ENCODE measurements at places on chromosomes 3 and 15.

DNA sequence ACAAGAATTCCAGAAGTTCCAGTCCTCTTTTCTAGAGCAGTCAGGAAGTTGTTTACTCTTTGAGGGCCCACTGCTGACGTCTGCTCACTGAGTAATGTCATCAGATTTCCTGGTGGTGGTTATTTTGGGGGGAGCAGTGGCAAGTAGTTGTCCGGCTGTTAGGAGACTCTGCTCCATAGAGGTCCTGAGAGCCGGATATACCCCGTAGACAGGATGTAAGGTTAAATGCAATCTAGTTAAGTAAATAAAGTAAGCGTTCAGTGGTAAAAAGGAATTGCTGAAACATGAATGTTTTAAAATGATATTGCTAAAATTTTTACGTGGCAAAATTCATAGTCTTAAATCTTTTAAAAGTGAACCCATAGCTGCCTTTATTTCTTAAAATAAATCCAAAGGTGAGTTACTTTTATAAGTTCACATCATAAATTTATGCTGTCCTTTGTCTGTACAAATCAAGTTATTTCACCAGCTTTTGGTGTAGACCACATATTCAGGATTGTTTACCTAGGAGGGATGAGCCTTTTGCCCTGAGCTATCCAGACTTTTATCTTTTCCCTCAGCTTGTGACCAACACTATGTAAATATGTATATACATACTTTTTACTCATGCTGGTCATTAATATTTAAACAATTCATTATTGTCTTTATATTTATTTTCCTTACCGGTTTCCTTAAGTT lies 65.8 kb downstream of the PDE8A start:
- DNase-seq = peak; percentile 23

GRCh38 chr3:150681057-150681456 lies 22.7 kb downstream of the ERICH6 start:
- no peak for DNase-seq

DNA sequence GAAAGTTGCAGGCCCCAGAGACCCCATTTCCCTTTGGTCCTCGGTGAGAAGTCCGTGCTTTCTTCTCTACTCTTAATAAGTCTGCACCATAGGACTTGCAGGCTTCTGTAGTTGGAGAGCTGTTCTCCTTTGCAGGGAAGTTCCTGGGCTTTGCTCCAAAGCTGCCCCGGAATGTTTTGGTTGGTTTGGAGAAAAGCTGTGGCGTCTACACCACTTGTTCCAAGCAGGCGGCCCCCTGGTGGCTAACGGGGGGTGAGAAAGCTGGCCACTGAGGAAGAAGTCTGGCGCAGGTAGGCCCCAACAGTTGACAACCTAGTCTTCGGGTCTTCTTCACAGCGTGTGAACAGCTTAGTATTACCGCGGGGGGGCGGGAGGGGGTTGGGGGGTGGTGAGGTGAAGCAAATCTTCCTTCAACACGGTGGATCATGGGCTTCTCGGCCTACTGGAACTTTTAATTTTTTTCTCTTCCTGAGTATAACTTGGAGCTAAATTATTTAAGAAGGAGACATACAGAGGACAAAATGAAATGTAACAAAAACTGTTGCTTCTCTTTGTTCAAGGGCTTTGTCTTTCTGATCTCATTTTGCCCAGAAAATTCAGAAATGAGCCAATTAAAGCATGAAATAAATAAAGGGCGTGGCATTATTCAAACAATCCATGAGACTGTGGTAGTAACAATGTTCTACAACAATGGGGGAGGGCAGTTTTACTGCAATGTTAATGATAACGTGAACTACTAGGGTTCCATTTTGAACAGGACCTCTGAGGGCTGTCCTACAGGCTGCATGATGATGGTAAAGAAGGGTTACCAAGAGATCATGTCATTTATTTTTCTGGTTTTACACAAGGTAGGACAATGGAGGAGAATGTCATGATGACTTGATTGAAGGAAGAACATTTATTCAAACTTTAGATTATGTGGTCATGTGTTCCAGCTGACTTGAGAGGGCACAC lies 2.2 kb upstream of the THRB start:
- DNase-seq = peak; percentile 16

- no peak for DNase-seq
Measured at GRCh38 chr3:118369892-118370491, 664.7 kb downstream of the IGSF11 start.

- no peak for DNase-seq
Measured at GRCh38 chr3:75768303-75769017, 16.9 kb downstream of the ZNF717 start.

- DNase-seq = peak; percentile 69
Measured at GRCh38 chr3:122382888-122383666, at the start of gene MIX23. Gene MIX23 (minus strand): TSS chr3:122383231. CDS start chr3:122383224, 7 bp downstream.

DNA sequence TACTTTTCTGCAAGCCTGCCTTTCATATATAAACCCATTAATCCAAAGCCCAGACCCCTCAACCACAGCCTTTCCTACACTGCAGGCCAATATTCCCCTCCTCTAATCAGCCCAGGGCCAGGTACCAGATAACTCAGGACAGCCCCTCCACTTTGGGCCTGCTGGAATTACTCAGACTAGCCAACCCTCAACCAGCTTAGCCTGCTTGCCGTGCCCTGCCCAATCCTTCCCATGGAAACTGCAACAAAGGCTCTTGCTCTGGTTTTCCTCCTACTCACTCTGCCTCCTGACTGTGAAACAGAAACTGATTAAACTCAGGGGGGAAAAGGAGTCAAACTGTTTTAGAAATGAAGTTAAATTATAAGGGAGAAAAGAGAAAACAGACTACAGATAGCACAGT lies 248.1 kb downstream of the KLF13 start:
- DNase-seq = no peak

DNA sequence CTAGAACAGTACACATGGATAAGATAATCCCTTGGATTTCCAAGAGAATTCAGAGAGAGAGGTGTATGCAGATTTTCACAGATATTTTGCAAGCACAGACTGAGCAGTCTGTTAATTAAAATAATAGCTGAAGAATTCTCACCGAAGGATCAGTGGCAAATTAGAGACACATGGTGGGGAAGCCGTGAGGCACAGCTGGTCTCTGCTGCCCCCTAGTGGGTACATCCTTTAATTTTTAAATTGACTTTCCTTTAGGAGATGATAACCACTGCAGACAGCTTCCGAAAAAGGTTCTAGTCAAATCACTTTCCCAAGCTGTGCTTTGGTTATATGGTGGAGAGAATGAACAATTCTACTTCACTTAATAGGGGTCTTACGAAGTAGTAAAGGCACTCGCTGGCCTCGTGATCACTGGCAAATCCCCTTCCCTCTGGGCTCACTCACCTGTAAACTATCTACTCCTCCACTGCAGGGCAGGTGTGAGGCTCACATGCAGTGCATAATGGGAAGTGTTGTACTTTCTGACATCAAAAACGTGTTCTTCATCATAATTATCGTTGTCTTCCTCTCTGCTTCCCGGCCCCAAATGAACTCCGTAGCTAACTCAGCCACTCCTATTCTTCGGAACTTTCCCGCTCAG lies 19.5 kb downstream of the MESD start:
- peak; percentile 26 for DNase-seq

- no peak for DNase-seq
Measured at GRCh38 chr3:46908986-46909534, 31.5 kb downstream of the PTH1R start.

DNA sequence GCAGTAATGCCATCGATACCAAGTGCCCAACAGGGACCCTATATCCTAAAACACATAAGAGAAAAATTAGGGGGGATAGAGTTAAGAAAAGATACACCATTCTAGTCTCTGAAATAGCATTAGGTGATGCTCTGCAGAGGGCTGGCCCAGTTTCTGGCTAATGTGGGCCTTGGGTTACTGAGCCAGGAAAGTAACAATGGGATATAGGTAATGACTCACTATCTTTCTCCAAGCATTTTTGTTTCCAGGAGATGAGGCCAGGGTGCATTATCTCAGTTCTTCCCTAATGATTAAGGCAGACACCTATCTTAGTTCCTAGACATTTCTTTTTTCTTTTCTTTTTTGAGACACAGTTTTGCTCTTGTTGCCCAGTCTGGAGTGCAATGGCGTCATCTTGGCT lies 50.0 kb downstream of the PRKAR2A start:
- DNase-seq = no peak

DNA sequence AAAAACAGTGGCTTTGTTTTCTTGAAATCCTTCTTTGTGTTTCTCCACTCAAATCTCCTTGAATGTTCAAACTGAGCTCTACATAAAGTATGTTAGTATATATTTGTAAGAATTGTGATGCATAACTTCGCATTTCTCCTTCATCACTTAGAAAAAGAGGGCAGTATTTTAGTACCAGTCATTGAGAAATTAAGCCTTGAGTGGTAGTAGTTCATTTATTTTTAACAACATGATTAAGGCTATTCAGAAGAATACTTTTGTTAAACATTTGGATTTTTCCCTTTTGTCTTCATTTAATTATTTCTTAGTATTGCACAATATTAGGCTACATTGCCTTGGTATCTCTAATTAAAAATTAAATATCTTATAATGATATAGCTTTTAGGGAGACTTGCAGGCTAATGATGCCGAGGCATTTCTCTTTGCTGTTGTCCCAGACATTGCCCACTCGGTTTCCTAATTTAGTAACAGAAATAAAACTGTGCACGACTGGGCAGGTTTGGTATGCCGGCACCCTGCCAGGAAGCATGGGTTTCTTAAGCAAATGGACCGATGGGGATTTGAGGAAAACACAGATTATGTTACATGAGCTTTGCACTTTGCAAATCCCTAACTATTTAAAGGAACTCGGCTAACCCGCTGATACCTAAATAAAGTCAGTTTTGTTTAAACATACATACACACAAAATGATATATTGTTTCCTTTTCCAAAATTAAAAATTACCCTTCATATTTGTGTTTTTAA lies 54.7 kb downstream of the LRRC28 start:
- DNase-seq = no peak

- DNase-seq = no peak
Measured at GRCh38 chr3:47542471-47543173, 29.1 kb upstream of the ELP6 start.

- no peak for DNase-seq
Measured at GRCh38 chr3:180680097-180680430, 775 bp upstream of the CCDC39 start.

DNA sequence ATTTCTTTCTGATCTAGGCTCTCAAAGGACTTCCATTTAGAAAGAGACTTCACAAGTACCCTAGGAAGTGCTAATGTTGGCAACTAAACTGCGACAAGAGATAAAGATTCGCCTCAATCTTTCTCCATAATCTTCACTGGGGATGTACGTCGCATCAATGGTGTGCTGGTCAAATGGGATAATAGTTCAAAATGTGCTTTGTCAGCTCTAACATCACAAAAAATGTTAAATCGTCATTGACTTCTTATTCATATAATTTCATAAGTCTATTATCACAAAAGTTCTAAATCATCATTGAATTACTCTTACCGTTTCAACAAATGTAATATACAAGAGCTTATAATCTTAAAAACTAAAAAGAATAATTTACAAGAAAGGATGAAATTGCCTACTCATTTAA lies 727.7 kb downstream of the ROBO1 start:
- DNase-seq = no peak

DNA sequence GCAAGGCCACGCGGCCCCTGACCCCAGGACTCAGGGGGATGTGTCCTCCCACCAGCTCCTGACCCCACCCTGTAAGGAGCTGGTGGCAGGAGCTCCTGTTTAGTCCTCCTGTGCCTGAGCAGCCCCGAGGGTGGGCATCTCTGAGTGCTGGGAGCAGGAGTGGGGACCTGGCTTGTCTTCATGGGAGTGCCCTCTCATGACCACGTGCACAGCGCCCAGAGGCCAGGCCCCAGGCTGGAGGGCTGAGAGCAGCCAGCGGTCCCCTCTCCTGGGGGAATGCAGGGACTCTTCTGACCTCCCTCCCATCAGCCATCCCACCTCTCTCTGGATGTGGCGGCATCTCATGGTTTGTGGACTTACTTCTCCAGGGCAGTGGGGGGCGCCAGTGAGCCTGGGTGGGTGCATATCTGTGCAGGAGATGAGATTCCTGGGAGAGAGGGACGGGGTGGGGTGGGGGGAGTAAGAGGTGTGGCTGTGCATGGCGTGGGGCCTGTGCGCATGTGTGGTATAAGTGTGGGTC lies 205.6 kb downstream of the TBC1D2B start:
- DNase-seq = no peak

DNA sequence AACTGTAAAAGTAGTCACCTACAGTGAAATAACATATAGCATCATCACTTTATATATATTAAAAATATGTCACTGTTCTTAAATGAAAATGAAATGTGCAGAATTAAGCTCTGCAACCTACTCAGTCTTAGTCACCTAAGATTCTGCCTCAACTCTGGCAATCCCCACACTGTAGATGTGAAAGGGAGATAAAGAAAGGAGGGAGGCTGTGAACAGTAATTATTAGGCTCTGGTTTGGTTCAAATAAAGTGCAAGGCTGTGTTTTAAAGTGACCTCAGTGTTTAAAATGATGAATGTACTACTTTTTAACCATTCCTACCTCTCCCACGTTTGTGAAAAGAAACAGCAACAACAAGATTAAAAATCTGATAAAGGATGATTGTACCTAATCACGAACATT lies 72.2 kb downstream of the ATP8B4 start:
- no peak for DNase-seq

DNA sequence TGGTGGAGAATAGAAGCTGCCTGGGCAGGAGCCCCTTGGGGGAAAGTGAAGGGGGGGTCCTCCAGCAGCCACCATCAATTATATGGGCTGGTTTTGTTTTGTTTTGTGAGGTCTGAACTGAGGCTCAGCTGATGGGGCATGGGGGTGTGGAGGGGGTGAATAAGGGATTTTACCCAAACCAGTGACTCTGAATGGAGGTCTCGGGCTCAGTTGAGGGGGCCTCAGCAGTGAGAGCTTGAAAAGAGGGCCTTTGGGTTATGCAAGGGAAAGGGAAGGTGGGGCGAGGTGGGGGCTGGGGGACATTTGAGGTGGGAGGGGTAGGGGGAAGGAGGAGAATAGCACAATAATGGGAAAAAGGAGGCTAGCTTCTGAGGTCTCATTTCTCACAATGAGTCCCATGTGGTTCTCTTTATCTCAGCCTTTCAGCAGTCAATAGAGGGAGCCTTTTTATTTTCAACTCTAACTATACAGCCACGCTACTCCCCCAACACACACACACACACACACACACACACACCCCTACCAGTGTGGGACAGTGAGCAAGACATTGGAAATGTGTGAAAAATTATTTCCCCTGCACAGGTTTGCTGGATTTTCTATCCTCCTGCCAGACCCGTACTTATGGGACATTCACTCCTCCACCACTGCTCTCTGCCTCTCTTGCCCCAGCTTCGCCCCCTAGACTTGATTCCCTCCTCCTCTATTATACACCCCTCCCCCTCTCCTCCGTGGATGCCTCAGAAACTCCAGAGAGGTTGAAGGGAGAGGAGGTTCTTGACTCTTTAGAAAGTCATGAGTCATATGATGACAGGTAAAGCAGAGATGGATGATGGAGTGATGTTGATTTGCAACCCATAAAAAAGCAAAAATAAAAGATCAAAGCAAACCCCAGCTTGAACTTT lies 96.0 kb downstream of the GTPBP8 start:
- DNase-seq = no peak

GRCh38 chr3:69439643-69440270 lies 53.9 kb upstream of the FRMD4B start:
- DNase-seq = no peak

- no peak for DNase-seq
Measured at GRCh38 chr15:40241269-40242212, 2.7 kb downstream of the PAK6 start.

- DNase-seq = peak; percentile 38
Measured at GRCh38 chr3:50089609-50089945, 858 bp downstream of the RBM5 start.
